Aorta (tissue), 5 donors: ENCODE measurements at places on chromosomes 1 and 21. TPM values are rescaled to one million over a fixed set of nuclear protein-coding genes. Genes with fewer than 3 reads are reported as not detected.
A peak's percentile ranks its signal among the peaks of the same experiment; 100 is the strongest.

- H3K27ac ChIP-seq, result no peak overlapping the region
- H3K36me3 ChIP-seq, result no peaks in the 10 kb centered on the region
- H3K4me3 ChIP-seq, result no peak overlapping the region
These were observed 1782.7 kb downstream of the PLA2G4A start for GRCh38 chr1:188611432-188611831.

DNA sequence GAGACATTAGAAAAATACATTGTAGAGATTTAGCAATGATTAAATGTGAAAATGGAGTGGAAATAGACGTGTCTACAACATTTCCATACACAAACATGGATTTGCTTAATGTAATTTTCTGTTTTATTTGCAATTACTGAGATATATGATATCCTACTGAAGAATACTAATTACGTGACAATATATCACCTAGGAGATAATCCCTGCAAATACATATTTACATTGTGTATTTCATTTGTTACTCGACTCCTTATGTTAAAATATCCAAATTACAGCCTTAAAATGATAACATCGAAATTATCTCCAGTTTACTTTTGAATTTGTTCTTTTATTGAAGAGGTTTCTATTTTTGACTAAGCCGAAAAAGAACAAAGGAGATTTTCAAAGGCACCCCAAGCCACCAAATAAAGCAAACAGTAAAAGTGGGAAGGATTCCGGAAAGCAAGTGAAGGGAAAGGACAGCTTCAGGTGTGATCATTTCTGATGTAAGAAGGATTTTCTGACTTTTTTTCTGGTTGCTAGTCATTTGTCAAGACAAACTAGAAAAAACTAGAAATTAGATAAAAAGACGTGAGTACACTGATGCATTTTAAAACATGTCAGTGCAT is 7.9 kb downstream of the LHX4 start:
- H3K27ac ChIP-seq, result no peak overlapping the region
- DNase-seq, result no peak
- H3K27me3 ChIP-seq, result no peaks in the 10 kb centered on the region

DNA sequence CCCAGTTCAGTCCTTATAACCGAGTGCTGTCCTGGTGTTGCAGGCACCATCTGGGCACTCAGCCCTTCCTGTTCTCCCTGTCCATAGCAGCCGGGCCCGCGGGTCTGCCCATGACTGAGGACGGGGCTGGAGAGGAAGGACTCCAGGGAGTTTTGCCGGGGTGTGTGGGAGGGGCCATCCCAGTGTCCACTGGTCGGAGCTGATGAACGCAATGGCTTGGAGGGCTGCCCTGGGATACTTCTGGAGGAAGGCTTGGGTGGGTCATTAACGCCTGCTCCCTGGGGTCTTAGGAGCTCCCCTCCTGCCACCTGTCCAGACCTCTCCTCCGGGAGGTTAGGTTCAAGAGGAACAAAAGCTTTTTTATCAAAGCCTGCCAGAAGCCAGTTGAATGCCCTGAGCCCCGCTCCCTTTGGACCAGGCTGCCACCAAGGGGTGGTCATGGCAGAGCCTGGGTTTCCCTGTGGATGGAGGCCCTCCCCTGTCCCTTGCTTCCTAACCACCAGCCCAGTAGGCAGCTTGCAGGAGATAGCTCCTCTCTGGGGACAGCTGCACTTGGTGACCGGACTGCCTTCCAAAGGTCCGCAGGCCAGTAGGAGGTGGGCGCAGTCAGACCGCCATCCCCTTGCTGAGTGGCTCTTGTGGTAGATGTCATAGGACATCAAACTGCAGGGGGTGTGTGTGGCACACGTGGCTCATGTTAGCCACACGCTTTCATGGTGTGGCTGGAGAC is 61.3 kb downstream of the TRIM11 start:
- no peak overlapping the region for H3K27ac ChIP-seq
- no peaks in the 10 kb centered on the region for H3K27me3 ChIP-seq
- DNase-seq, result peak; percentile 33
- no peaks in the 10 kb centered on the region for H3K4me1 ChIP-seq
- H3K36me3 ChIP-seq, result no peaks in the 10 kb centered on the region

GRCh38 chr1:241513378-241513777 is 6.2 kb downstream of the FH start:
- DNase-seq, result no peak
- no peaks in the 10 kb centered on the region for H3K4me1 ChIP-seq
- no peak overlapping the region for H3K27ac ChIP-seq
- H3K36me3 ChIP-seq, result no peaks in the 10 kb centered on the region
- no peak overlapping the region for H3K4me3 ChIP-seq

DNA sequence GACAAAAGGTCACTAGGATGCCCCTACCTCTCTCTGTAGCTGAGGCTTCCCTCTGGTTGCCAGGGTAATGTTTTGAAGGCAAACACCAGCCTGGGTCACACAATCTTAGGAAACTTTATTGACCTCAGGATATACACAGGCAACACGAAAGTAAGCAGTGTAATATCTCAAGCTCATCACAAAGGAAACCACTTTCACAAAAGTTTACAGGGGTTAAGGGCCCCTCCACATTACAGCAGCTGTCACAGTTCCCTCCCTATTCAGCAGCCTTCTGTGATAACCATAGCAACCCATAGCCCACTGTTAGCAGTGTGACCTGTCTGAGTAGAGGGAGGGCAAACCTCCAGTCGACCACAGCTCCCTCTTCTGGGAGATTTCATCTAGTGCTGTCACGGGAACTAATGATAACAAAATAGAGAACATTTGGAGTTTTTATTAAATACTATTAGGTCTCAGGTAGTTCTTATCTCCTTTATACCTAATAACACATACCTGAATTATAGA is 149.8 kb downstream of the PTPRC start:
- no peaks in the 10 kb centered on the region for H3K36me3 ChIP-seq
- DNase-seq, result no peak
- H3K4me3 ChIP-seq, result no peak overlapping the region
- H3K4me1 ChIP-seq, result no peaks in the 10 kb centered on the region

GRCh38 chr1:25774921-25775771 is 24.8 kb upstream of the SELENON start:
- no peaks in the 10 kb centered on the region for H3K4me1 ChIP-seq
- no peaks in the 10 kb centered on the region for H3K27me3 ChIP-seq
- H3K4me3 ChIP-seq, result no peak overlapping the region
- no peak overlapping the region for H3K27ac ChIP-seq
- no peaks in the 10 kb centered on the region for H3K36me3 ChIP-seq

DNA sequence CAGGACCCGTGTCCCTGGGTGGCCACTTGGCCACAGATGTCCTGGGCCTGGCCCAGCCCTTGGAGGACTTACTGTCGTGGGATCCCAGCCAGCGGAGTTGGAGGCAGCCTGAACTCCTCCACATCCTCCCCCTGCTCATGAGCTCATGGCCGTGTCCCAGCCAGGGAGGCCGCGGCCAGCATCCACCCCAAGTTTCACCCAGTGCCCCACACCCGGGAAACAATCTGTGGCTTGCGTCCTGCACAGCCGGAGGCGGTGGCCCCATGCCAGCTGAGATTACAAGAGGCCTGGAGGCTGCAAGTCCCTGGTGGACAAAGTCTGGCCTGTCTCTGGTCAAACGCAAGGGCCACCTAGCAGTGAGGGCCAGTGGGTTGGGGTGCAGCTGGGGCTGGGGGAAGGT is 27.5 kb upstream of the TMEM52 start:
- H3K4me3 ChIP-seq, result no peak overlapping the region
- no peaks in the 10 kb centered on the region for H3K27me3 ChIP-seq
- H3K4me1 ChIP-seq, result no peaks in the 10 kb centered on the region
- DNase-seq, result peak; percentile 49
- no peak overlapping the region for H3K27ac ChIP-seq

- no peak overlapping the region for H3K4me3 ChIP-seq
- no peaks in the 10 kb centered on the region for H3K36me3 ChIP-seq
- no peak overlapping the region for H3K27ac ChIP-seq
- peak; percentile 49 for DNase-seq
- no peaks in the 10 kb centered on the region for H3K4me1 ChIP-seq
These were observed 52.8 kb downstream of the WNT9A start for GRCh38 chr1:227894831-227895451.

- H3K4me3 ChIP-seq, result no peak overlapping the region
- H3K27ac ChIP-seq, result no peak overlapping the region
- H3K4me1 ChIP-seq, result no peaks in the 10 kb centered on the region
- peak; percentile 77 for DNase-seq
- no peaks in the 10 kb centered on the region for H3K27me3 ChIP-seq
- H3K36me3 ChIP-seq, result no peaks in the 10 kb centered on the region
These were observed 41.4 kb upstream of the LRRC8B start for GRCh38 chr1:89483010-89483756.

DNA sequence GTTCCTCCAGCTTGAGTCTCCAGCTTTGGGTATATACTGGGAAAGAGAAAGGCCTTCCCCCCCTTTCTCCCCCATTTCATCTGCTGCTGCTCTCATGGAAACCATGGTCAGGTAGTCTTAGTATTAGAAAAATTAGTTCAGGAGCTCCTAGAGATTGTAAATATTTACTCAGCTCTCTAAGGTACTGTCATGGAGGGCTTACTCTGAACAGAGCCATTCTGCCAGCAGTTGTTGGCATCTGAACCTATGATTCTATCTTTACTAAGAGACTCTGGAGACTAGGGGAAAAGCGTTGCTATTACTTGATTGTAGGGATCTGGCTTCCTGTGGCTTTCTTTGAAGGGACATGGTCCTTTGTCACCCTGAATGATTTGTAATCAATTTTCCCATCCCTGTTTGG is 6.1 kb downstream of the INTS3 start:
- DNase-seq, result no peak
- H3K27ac ChIP-seq, result peak overlapping the region; percentile 11
- peaks cover 8% of the 10 kb centered on the region for H3K4me1 ChIP-seq
- H3K36me3 ChIP-seq, result no peaks in the 10 kb centered on the region
- H3K27me3 ChIP-seq, result no peaks in the 10 kb centered on the region

DNA sequence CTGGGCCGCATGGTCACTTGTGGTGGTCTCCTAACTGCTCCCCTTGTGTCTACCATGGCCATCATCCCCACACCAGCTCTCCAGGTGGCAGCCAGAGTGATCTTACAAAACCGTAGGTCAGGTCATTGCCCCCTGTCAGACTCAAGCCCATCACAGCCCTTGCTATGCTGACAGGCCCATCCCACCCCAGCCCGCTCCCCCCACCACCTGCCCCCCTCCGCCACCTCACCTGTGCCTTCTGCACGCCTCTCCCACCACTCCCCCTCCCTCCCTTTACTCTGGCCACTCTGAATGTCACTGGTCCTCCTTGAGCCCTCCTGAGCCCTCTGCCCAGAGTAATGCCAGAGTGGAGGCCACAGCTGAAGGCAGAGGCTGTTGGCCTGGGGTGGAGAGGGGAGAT is 28.5 kb downstream of the TEX35 start:
- no peaks in the 10 kb centered on the region for H3K36me3 ChIP-seq
- no peak overlapping the region for H3K27ac ChIP-seq
- no peaks in the 10 kb centered on the region for H3K4me1 ChIP-seq
- H3K27me3 ChIP-seq, result no peaks in the 10 kb centered on the region
- DNase-seq, result no peak
- no peak overlapping the region for H3K4me3 ChIP-seq

DNA sequence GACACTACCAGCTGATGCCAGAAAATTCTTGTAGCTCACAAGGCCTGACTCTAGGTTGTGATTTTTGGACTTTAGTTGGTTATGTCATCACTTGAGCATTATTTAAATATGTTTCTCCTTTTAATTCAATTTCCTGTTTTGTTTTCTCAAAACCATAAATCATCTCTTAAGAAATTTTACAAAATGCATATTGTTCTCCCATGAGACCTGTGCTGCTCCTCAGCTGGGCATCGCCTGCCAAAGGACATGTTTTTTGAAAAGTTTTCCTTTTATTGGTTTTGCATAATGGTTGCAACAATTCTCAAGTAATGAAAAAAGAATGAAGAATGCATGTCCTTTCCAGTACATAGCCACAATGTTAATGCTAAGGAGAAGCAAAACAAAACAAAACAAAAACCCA is 204.7 kb upstream of the LYPLAL1 start:
- no peak overlapping the region for H3K27ac ChIP-seq
- H3K27me3 ChIP-seq, result no peaks in the 10 kb centered on the region
- no peak overlapping the region for H3K4me3 ChIP-seq

DNA sequence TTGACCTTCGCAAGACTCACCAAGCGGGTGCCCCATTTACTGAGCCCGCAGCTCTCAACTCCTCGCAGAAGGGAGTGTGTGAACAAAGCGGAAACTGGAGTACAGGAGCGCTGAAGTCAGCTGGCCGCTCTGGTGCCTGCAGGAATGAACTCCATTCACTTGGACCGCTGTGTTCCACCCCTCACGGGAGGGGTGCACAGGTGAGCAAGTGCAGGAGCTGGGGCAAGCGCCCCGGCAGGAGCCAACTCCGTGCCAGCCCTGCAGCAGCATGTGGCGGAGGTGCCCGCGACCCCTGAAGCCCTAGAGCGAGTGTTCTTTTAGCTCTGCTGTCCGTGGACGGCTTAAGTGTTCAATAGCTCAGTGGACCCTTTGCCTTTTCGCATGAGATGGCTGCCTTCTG is 471.6 kb upstream of the ADGRL4 start:
- H3K27ac ChIP-seq, result no peak overlapping the region
- H3K27me3 ChIP-seq, result no peaks in the 10 kb centered on the region
- no peak for DNase-seq
- no peaks in the 10 kb centered on the region for H3K4me1 ChIP-seq

DNA sequence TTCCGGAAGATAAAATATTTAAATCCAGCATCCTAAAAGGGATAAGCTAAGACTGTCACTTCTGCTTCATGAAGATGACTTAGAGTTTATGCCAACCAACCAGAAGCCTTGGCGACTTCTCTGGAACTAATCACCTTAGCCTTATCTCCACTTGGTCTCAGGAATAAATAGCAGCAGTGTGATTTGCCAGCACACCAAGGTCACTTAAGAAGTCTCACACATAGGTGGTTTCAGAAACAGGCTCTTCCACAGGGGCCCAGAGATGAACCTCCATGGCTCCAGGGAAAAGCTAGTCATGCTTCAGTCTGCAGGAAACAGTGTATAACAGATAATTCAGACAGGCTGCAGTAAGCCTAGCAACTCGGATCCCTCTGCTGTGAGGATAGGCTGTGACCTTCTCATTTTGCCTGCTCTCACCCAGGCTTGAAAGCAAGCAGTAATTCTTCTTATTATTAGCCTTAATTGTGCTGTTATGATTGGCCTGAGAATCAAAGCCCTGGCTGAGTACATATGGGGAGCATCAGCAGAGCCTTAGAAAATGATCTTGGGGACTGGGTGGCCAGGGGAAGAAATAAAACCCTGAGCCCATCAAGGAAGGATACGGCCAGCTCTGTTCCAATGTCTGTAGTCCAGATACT is 84.7 kb downstream of the WLS start:
- peaks cover 19% of the 10 kb centered on the region for H3K36me3 ChIP-seq
- H3K27me3 ChIP-seq, result no peaks in the 10 kb centered on the region
- no peak overlapping the region for H3K27ac ChIP-seq

GRCh38 chr21:29829564-29830275 is 110.1 kb downstream of the GRIK1 start:
- no peaks in the 10 kb centered on the region for H3K4me1 ChIP-seq
- no peak overlapping the region for H3K27ac ChIP-seq
- DNase-seq, result no peak
- no peaks in the 10 kb centered on the region for H3K27me3 ChIP-seq

The GUCA2A gene
- not detected for total RNA-seq

The MSH4 gene
- total RNA-seq, result 0.72 TPM

The LDLRAD2 gene
- 0.15 TPM for total RNA-seq

The ASPM gene
- total RNA-seq, result 0.42 TPM

The OR2AK2 gene
- total RNA-seq, result not detected

The OR2T29 gene
- not detected for total RNA-seq
